ENCODE measurements at places on chromosomes 2 and 18.

DNA sequence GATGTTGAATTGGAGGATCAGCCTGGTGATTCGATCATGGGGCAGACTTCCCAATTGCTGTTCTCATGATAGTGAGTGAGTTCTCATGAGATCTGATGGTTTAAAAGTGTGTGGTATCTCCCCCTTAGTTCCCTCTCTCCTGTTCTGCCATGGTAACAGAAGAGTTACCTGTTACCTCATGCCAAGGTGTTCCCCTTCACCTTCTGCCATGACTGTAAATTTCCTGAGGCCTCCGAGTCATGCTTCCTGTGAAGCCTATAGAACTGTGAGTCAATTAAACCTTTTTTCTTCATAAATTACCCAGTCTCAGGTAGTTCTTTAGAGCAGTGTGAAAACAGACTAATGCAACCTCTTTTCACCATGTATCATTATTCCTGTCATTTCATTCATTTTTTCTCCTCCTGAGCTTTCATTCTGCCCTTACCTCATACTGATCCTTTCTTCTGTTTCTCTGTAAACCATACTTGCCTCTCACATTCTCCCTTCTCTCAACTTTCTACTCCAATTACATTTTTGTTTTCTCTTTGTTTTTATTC, 22.0 kb downstream of the STARD6 start:
- no peak for DNase-seq

DNA sequence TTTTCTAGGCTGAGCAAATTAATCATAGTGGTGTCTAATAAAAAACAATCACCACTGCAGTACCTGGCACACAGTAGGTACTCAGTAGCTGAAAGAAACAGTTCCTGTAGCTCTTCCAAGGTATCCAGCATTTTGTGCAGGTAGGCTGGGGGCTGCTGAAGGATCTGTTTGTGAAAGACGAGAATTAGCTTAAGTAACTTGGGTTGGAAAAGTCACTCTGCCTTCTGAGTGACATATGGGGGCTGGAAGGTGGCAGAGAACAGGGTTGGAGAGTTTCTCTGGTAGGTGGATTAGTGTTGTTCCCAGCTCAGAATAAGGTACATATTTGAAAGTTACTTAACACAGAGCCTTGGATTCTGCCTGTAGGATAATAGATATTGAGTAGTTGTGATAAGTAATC, 72.8 kb downstream of the FMNL2 start:
- DNase-seq: no peak

- DNase-seq: peak; percentile 73
Observed at GRCh38 chr2:8633735-8634313, 48.0 kb upstream of the ID2 start.

DNA sequence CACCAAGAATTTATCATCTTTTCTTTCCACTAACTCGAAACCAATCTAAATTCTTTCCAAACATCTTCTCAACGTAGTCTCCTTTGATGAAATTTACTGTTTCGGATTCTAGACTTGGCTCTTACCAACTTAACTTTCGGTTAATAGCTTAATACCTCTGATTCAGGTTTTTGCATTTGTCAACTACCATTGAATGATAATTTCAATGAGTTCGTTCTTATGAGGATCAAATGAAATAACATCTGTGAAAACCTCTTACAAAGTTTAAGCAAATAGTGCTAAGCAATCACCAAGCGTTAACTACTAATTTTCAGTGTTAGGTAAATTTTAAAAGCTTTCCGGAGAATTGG, 593 bp upstream of the NRBP1 start:
- no peak for DNase-seq

DNA sequence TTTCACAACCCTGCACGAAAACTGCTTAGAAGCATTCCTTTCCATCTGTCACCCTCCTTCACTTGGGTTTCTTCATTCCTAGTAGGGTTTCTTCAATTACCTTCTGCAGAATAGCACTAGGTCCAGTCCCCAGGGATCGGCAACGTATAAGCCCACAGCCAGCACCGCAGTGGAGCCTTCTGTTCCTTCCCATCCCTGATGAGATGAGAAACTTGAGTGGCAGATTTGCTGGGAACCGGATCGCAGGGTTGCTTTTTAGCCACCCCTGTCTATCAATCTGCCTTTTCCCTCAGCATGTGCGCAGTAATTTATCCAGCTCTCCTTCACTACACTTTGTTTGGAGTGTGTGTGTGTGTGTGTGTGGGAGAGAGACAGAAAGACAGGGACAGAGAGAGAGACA, 94.2 kb downstream of the CD8B2 start:
- no peak for DNase-seq

DNA sequence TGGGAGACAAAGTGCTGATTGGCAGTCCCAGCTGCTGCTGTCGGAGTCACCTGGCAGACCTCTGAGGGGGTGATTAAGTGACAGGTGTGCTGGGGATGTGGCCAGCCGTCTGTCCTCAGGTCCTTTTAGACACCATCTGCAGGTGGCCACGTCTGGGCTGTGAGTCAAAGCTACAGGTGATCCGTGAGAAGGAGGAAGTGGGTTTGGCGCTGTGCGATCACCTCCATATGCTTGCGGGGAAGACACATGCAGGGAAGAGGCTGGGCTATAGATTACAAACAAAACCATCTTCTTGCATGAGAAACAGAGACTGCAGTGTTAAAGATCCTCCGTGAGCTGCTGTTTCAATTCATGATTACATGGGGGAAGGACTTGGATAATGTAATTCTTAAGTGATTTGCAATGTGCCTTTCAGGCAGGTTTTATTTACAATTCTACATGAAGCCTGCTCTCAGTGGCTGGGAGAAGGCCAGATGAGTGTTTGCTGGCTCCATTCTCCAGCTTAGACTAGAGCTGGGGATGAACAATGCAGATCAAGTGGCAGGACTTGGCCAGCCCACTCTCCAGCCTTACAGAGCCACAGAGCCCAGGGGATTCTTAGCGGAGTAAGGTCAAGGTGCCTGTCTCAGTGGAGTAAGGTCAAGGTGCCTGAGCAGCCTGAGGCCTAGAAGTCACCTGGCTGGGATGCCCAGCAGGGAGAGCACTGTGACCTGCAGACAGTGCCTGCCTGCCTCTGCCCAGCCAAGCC, 87.8 kb downstream of the LYPD1 start:
- DNase-seq: no peak

- no peak for DNase-seq
Observed at GRCh38 chr2:153495725-153496124, 17.2 kb upstream of the RPRM start.

DNA sequence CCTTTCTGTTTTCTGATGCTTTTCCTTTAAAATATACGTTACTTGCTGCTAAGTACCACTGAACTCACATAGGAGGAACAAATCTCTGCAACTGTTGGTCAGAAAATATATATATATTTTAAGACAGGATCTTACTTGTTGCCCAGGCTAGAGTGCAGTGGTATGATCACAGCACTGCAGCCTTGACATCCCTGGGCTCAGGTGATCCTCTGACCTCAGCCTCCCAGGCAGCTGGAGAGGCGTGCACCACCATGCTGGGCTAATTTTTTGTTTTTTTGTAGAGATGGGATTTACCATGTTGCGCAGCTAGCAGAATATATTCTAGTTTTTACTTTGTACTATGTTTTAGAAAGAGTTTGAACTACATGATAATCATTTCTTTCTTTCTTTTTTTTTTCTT, 51.5 kb downstream of the EHBP1 start:
- DNase-seq: no peak

DNA sequence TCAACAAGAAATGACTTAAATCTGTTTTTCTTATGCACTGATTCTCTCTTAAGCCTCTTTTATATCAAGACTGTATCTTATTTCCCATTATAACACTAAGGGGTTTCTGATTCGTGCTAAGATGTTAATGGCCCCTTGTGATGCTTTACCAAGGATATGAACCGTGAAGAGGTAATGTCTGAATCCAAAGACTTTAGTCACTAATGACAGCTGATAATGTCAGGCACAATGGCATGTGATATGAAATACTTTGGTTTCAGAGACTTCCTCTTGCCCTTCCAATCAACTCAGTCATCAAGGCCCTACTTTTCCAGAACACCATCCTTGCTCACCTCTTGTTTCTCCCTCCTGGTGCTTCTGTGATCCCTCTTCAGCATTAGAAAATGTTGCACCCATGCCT, 262.8 kb downstream of the KCNE4 start:
- DNase-seq: no peak

- DNase-seq: peak; percentile 12
Observed at GRCh38 chr2:74007121-74007520, 22.4 kb downstream of the TET3 start.

GRCh38 chr2:98374958-98375570, 28.8 kb downstream of the CNGA3 start:
- no peak for DNase-seq

GRCh38 chr2:197954328-197954727, 149.9 kb downstream of the PLCL1 start:
- DNase-seq: no peak

DNA sequence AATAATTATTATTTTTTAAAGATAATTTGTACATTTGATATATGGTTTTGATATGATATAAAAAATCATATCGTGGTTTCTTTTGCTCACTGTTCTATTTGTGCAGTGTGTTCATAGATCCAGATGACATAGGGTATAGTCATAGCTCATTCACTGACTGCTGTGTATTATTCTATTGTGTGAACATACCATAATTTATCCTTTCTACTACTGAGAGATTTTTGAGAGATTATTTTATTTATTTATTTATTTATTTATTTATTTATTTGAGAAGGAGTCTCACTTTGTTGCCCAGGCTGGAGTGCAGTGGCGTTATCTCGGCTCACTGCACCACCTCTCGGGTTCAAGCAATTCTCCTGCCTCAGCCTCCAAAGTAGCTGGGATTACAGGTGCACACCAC, 39.0 kb downstream of the FER1L5 start:
- DNase-seq: no peak

DNA sequence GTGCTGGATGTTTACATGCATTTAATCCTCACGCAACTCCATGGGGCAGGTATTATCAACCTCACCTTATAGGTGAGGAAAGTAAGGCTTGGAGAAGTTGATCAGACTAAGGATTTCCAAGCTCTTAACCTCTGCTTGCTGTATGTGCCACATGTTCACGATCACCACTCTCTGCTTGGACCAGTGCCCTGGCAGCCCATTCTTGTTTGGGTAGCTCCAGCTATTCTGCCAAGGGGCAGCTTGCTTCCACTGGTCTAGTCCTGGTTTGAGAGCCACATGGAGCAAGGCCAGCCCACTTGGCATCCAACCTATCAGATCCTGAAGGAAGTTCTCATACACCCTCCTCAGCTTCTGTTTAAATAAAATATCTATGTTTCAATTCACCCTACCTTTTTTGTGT, 14.3 kb downstream of the PLB1 start:
- DNase-seq: no peak

DNA sequence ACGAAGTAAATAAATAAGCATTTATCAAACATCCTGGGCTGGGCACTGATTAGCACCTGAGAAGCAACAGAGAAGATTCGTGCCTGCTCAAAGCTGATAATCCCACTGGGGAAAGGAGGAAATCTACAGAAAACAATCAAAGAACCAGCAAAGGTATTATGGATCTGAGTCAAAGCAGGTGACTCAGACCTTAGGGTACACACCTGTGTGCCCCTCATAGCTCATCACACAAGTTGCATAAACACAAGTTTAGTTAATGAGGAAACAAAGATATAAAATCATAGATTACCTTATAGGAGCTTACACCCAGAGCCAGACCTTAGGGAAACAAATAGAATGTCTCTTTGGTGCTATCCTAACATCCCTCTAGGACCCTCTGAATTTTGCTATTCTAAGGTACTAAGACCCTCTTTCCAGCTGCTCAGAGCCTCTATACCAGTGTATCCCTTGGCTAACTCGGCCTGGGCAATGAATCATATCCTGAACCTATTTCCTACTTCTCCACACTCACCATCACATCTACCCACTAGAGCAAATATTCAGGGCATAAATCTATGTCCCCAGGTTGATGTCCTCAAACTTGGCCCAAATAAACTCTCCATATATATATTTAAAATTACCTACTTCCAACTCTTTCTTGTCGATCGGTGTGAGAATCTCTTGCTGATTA, 19.3 kb upstream of the CTIF start:
- no peak for DNase-seq

- DNase-seq: no peak
Observed at GRCh38 chr18:21314724-21315123, 72.7 kb downstream of the GREB1L start.

DNA sequence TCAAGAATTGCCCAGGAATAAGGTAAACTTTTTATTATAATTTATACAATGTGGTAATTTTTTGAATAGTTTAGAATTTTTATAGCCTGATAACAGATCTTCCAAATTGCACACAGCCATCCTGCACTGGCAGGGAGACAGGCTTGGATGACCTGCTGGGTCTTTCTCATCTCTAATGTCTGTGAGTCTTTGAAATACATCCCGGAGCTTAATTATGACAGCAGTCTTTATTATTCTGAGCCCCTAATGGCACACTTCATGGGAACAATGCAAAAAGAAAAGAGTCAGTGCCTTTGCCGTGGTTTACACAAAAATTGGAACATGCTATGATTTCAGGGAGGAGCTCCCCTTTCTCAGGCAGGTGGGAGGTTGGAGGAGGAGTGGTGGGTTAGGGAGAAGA, 71.0 kb downstream of the TMEM182 start:
- no peak for DNase-seq

DNA sequence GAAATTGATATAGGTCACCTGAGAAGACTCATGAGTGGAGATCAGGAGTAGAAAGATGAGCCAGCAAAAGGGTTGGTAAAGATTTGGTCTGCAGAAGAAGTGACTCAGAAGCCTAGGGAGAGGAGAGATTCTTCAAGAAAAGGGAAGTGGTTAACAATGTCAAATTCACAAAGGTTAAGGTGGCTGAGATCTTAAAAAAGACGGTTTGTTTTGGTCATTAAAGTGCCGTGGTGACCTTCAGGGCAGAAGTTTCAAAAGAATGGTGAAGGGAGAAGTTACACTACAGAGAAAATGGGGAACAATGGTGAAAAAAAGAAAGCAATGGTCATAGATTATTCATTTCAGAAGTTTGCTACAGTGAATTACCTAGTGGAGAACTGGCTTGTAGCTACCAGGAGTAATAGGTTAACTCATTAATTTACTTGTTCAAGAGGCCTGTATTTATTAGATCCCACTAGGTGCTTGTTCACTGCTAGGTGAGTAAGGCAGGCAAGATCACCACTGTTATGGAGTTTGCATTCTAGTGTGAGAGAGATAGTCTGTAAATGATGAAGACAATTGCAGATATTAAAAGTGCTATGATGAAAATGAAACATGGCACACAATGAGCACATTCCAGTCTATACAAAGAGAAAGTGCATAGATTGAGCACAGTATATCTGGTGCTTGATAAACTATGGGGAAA, 43.0 kb downstream of the FBXO48 start:
- DNase-seq: no peak

DNA sequence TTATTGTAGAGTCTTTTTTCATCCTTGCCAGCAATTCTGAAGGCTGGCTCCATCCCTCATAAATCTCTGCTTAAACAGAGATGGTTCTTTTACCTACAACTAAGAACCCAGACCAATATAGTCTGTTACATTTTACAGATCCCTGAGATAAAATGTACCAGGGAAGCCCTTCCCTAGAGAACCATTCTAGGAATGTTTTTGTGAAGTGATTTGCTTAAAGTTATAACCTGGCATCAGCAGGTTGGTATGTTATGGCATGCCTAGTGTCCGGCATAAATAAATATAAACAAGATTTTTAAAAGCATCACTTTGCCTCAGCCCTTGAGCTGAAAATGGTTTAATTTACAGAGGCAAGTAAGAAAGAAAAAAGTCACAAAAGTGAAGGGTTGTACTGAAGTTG, 18.5 kb upstream of the NPAS2 start:
- no peak for DNase-seq

All from right lobe of liver (tissue), 6 donors.